ENCODE measurements at places on chromosomes 11 and 22. TPM values are rescaled to one million over a fixed set of nuclear protein-coding genes. Genes with fewer than 3 reads are reported as not detected.

DNA sequence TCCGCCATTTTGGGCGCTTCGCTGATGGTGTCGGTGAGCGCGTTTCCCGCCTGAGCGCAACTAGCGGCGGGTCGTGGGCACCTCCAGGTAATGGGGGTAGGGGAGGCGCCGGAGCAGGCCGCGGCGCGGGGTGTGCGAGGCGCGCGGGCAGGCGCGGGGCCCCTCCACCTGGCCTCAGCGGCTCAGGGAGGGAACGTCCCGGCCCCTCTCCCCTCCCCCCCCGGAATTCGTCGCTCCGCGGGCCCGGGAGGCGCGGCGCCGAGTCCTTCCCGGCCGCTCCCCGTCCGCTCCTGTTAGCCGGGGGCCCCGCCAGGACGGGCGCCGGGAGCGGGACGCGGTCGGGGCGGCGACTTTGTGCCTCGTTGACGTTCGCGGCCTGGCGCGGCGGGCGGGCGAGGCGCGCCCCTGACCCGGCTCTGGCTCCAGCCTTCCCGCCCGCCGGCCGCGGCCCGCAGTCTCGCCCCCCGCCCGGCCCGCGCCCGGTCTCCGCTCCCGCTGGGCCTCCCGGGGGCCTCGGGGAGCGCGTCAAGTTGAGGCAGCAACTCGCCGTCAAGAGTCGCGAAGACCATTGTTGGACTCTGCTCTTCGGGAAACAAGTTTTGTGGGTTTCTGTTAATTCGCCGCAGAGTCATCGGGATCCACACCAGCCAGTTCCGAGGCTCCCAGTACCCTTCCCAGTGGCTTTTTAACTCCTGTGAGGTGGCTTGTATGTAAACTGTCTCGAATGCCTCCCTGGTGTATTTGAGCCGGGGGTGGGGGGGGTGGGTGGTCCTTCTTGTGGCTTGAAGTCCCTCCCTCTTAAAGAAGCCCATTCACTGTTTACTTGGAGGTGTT, at the start of gene PPP6R3:
PPP6R3 (plus strand) TSS at position 12 of the 834 bp plus-strand sequence. CDS start 76,913 bp downstream, outside the sequence.
- DNase-seq, result no peak

GRCh38 chr11:118155776-118156530, 3.3 kb upstream of the SCN4B start:
- no peak for DNase-seq

TMEM138 gene
- 54.3 TPM for polyA plus RNA-seq

GRCh38 chr11:95337175-95337957, 106.4 kb upstream of the SESN3 start:
- no peak for DNase-seq

DNA sequence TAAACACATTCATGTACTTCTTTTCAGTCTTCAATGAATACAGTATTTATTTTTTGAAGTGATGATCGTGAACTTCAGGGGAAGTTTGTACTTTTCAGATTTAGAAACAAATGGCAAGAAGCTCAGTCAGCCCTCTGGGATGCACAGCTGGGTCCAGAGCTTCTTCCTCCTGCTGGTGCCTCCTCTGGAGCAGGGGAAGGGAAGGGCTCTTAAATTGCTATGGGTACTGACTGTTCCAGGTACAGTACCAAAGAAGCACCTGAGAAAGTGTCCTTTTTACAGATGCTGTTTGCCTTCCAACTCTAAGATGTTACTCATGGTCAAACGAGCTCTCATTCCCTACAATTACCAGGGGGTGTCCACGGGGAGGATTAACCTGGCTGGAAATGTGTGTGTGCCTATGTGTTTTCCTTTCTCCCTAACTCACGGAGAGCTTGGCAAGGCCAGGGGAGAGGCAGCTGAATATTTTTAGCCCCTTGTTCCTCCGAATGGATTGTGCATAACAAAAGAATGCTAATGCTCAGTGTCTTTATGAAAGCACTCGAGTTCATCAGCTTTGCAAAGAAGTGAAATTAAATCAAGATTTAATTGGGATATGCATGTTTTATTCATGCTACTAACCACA, 313.7 kb upstream of the CADM1 start:
- no peak for DNase-seq

DNA sequence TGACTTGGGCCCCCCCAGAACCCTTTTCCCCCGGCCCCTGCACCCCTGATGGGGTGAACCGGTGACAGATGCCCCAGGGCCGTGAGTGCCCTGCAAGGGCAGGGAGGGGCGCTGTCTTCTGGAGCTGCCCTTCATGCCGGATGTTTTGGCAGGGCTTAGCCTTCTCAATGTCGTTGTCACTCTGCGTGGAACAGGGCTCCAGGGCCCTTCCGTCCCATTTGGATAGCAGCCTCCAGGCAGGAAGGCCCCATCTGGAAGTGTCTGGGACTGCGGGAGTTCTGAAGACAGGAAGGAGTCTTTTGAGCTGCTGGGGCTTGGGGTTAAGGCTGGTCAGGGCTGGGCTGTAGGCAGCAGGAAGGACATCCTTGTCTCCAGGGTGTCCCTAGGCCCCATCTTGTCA, 4.6 kb downstream of the FRMD8 start:
- DNase-seq, result no peak

ACTN3 gene
- polyA plus RNA-seq, result not detected

GRCh38 chr11:56457076-56457475, 16.1 kb downstream of the OR5M3 start:
- DNase-seq, result no peak
